ENCODE measurements at places on chromosomes 4 and X. TPM values are rescaled to one million over a fixed set of nuclear protein-coding genes. Genes with fewer than 3 reads are reported as not detected.

GRCh38 chrX:82848111-82848510 is 660.0 kb upstream of the POU3F4 start:
- no peak for DNase-seq

DNA sequence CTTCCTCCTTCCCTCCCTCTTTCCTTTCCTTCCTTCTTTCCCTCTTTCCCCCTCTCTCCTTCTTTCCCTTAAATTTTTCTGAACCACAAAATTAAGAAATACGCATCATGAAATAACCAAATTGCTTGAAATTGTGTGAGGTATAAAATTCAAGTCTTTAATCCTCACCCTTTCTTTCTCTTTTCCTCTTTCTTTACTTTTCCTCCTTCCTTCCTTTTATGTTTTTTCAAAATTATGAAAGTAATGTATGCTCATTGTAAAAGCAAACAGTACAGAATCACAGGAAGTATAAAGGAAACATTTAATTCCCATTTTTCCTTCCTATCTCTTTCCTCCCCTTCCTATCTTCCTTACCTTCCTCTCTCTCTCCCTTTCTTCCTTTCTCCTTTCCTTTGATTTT is 5.4 kb downstream of the ADGRG4 start:
- no peak for DNase-seq

- no peak for DNase-seq
Measured at GRCh38 chr4:7523526-7523925, 88.8 kb upstream of the PSAPL1 start.

GRCh38 chr4:84932462-84932861 is 34.0 kb downstream of the WDFY3 start:
- DNase-seq, result no peak

GRCh38 chr4:117477925-117478324 is 392.5 kb upstream of the TRAM1L1 start:
- DNase-seq, result no peak

- no peak for DNase-seq
Measured at GRCh38 chr4:83071116-83071515, 36.1 kb downstream of the COPS4 start.

GRCh38 chrX:39440799-39441284 is 639.6 kb downstream of the MID1IP1 start:
- no peak for DNase-seq

Gene HTN3
- total RNA-seq, result not detected

Gene H2BW2
- not detected for total RNA-seq

Gene SPINK2
- 4.4 TPM for total RNA-seq

Gene BANK1
- total RNA-seq, result 1.4 TPM

Data from epithelial cell of proximal tubule (primary cell).